ENCODE measurements at places on chromosomes 2 and 18.

DNA sequence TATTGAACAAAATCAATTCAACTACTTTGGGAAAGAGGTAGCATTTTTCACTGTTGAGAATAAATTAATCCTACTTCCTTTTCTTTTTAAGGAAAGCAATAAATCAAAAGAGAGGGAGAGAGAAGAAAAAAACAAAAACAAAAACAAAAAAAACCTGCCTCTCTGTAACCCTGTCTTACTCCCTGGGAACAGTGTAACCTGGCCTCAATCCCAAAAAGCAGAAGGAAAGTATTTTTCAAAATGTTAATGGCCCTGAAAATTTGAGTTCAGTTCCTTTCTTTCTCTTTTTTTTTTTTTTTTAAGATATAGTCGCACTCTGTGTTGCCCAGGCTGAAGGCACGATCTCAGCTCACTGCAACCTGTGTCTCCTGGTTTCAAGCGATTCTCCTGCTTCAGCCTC is 35.9 kb downstream of the RHOB start:
- DNase-seq, result no peak

GRCh38 chr2:231342061-231342711 is 53.3 kb upstream of the B3GNT7 start:
- no peak for DNase-seq

GRCh38 chr2:240308111-240308651 is 127.3 kb upstream of the GPC1 start:
- DNase-seq, result no peak

DNA sequence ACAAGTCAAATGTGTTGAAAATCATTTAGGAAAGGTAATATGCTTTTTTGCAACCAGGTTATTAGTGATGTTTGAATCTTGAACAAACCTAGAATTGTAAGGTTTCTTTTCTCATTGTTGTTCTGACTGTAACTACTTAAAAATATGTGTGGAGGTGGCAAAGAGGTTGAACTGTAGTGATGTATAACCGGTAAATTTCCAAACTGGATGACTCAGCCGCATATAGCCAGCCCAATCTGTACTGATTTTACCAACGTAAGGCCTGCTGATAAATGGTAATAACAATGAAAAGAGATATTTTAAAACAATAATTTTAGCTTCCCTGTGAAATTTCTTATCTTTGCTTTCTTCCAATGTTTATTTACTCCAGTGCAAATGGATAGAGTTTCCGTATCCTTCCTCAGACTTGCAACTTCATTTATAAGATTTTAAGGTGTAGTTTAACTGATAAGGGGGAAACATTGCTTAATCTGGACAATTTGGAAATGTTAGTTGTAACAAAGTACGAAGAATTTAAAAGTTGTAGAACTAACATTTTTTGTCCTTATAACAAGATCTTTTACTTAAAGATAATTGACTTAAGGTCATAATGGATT is 1170.4 kb upstream of the ZEB2 start:
- DNase-seq, result no peak

GRCh38 chr2:79101024-79101423 is 13.2 kb upstream of the REG1B start:
- DNase-seq, result no peak
